ENCODE measurements at places on chromosomes 3 and 15.

- peak; percentile 49 for DNase-seq
Measured at GRCh38 chr15:77622934-77623754, 9.6 kb downstream of the LINGO1 start.

DNA sequence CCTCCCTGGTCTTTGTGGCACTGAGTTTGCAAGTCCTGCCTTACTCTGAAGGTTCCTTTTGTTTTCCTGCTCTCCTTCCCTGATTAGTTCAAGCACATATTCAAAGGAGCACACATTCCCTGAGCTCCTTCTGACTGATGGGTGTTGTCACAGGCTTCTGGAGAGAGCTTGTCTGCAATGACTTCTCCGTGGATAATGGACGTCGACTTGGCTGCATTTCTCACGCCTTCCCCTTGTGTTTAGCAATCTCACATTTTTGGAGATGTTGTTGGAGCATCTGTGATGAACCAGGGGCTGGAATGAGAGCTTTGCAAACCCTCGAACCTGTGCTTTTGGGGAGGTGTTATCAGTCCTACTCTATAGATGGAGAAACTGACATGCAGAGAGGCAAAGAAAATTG is 375.4 kb upstream of the PROK2 start:
- DNase-seq: no peak

- no peak for DNase-seq
Measured at GRCh38 chr3:5112043-5112442, 10.0 kb upstream of the ARL8B start.

DNA sequence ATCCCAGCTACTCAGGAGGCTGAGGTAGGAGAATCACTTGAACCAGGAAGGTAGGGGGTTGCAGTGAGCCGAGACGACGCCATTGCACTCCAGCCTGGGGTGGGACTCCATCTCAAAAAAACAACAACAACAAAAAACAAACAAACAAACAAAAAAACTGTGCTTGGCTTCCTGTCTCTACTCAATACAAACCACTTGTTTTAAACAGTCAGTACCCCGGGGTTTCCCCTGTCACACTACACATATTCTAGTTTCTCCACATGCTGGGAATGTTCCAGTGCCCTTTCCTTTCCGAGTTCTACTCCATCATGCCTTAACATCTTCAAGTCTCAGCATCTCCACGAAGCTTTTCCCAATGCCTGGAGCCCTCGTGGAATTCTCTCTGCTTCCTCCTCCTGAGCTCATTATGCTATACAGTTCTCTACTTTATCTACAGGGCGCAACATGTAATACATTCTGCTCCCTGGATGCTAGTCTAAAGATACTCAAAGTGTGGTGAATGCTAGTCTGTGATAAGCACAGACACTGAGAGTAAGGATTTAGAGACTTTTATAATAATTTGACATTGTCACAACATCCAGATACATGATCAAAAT is 7.8 kb downstream of the EMC3 start:
- no peak for DNase-seq

DNA sequence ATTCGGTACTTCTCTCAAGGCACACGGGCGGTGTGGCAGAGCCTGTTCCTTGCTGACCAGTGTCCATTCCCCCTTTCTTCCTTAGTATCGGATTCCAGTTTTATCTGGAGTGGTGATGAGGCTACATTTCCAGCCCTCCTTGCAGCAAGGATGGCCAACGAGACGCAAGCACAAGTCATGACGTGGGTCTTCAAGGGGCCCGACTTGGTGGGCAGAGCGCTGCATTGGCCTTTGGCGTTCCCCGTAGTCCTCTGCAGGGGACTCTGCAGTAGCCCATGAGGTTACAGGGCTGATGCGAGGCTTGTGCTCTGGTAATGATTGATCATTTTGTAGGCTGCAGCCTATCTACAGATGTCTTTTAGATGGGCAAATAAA is 194.5 kb downstream of the OPA1 start:
- DNase-seq: no peak

DNA sequence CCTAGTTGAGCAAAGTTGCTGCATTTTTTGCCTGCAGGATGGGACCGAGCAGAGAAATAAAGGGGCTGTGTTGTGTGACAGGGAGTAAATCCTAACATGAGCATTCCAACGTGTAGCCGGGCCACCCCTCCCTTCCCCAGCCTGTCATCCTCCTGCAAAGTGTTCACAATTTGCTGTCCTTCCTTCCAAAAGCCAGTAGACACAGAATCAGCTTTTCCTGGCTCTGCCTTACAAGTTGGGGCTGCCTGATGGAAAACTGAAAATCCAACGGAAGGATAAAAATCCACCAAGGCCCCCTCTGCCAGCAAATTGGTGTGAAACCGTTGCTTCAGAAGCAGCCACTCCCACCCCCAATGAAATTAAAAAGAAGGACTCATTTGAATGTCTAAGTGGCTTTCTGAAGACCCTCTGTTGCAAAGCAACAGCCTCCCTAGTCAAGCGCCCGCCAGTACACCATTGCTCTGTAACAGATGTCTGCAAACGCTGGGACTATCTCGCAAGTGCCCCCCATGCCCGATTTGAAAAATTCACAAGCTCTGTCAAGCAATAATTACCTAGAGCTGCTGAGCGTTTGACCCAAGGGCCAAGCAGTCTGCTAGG is 665 bp downstream of the FRMD4B start:
- no peak for DNase-seq

GRCh38 chr3:72636969-72637597 is 211.2 kb downstream of the SHQ1 start:
- DNase-seq: no peak

DNA sequence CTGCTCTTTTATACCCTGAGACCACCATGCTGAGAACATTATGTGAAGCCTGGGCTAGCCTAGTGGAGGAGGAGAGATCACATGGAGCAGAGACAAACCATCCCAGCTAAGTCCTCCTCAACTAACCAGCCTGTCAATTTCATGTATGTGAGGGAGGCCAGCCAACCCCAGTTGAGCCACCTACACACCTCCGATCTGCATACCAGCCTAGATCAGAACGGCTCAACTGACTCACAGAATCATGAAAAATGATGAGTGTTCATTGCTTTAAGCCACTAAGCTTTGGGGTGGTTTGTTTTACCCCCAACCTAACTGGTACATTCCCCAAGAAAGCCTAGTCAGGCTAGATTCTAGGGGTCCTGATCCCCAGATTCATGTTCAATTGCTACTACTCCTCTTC is 19.4 kb upstream of the CA12 start:
- DNase-seq: no peak

GRCh38 chr3:4533489-4534443 is 40.6 kb downstream of the ITPR1 start:
- no peak for DNase-seq

DNA sequence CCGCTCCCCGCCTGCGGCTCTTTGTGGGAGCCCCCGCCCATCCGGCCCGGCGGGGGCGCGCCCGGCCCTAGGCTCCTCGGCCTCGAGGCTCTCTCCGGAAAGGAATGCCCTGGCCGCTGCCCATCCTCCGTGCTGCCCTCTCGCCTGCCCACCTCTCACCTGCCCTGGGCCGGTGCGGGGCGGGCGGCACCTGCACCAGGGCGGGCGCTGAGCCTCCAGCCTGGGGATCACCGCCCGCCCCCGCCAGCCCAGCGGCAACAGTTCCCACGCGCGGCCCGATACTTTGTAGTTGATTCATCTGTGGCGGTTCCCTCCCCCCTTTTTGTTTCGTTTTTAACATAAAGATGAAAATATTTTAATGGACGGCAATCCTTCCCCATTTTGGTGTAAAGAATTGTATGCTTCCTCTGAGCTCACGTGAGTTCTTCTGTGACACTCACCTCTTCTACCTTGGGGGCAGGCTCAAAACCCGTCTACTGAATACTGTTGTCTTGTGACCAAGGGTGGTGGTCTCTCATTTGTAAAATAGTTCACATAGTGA is 1.9 kb downstream of the KLF13 start:
- peak; percentile 72 for DNase-seq

GRCh38 chr3:179948740-179949139 is 88.0 kb downstream of the PEX5L start:
- no peak for DNase-seq

DNA sequence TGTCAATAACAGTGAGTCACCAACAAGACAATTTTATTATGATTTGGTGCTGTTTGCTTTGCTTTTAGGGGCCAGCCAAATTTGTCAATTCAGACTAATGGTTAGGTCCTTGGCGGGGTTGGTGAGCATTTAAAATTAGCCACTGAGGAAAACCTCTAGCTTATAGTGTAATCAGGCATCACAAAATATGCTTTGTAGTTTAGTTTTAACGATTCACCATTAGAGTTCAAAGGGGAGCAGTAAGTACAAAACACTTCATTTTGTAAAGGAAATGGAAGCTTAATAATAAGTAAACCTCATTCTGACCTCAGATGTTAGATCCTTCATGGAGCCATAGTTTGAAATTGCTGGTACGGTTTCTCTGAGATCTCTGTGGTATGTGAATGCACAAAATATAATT is 218.4 kb upstream of the GOLIM4 start:
- DNase-seq: no peak

DNA sequence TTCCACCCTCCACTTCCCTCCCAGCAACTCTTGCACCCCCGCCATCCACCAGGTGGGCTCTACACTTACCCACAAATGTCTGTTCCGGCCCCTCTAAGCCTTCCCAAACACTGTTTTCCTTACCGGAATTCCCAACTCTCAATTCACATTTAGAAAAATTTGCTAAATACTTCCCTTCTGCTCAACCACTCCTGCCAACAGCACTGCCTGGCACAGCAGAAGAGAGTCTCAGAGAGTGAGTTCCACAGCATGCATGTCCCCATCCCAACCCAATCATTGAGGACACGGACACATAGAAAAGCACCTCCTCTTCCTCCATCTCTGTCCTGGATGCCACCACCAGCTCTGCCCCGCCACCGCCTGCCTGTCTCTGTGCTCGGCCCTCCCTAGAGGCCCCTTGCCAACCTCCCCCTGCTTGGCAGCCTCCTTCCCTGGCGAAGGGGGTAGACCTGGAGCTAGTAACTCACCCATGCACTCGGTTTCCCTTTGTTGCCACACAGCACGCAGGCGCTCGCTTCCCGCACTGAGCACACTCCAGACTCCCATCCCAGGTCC is 66.2 kb upstream of the SLC6A1 start:
- no peak for DNase-seq

DNA sequence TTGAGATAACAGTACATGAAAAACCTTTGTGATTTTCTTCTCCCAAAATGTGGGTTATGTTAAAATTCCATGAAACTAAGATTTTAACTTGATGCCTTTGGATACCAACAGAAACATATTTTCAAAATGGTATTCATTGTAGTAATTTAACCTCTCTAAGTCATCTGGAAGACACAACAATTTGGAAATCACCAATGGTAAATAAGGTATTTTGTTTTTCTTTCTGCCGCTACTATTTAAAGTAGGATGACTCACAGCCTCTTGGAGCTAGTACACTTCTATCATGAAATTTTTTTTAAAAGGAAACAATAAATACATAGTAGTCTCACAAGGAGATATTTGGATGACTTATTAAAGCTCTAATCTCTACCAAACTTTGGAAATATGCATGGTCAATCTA is 291.6 kb upstream of the VEPH1 start:
- DNase-seq: no peak

DNA sequence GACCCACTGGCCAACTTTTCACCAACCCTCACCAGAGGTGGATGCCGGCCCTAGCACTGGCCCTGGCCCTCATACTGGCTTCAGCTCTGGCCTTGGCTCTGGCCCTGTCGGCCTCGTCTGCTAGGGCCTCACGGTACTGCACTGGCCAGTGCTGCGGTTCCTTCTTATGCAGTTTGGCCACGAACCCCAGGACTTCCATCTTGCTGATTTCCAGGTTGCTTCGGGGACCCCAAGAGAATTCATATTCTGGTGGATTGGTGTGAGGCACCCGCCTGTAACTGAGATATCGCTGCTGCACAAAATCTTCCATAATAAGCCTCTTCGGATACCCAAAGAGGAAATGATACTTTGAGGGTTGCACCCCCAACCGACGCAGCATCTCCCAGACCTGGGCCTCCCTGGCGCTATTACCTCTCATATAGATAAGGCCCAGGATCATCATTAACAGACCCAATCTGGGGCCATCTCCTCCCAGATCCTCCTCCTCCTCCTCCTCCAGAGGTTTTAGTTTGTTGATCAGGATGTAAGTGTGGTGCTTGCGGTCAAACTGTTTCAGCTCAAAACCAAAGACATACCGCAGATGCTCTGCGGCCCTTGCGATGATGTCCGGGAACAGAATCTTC is 883 bp downstream of the MAGEF1 start:
- no peak for DNase-seq

- no peak for DNase-seq
Measured at GRCh38 chr3:182122779-182123178, 411.1 kb downstream of the SOX2 start.

DNA sequence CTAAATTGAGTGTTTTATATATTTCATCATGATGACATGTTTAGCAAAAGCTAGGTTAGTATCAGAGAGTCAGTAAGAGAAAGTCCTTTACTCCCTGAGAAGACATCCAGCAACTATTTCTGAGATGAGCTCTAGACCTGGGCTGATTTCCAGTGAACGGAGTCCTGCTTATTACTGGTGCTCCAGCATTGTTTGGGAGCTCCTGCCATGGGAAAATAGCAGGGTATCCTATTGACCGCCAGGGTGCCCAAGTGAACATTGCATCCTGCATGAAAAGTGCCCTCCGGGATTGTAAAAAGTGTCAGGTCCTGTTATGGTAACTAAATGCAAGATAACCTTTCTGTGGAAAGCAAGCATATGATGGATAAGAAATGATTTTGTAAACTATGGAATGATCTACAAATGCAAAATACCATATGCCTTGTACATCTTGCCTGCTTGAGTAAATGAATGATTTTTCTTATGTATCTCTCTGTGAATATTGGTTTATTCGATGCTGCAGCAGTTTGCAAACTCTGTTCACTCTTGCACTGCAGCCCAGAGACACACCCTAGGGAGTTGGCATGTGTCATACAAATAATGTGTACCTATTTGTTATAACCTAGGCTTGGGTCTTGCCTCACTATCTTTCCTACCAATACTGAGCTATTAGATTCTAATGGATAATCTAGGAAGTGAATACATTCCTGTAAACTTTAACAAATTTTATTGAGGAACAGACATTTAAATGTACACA is 96.7 kb downstream of the IL5RA start:
- DNase-seq: no peak

GRCh38 chr15:96404560-96404959 is 74.1 kb downstream of the NR2F2 start:
- DNase-seq: no peak

DNA sequence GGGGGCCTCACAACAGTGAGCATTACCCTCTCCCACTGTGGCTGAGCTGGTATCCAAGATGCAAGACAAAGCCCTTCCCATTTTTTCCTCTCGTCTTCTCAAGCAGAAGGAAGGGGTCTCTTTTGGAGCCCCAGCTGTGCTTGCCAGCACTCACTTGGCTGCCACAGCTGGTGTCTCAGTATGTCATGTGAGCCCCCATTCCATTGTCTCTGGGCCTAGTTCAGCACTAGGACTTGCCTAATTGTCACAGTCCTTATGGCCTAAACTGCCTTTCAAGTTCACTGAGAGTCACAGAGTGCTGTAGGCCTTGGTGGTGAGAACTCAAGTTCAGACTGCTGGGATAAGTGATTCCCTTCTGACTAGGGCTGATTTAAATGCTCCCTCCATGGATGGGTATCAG is 89.8 kb downstream of the ARHGEF26 start:
- no peak for DNase-seq

- no peak for DNase-seq
Measured at GRCh38 chr3:56115199-56115598, 353.1 kb downstream of the ERC2 start.

- DNase-seq: peak; percentile 28
Measured at GRCh38 chr15:65332391-65333147, 28.1 kb downstream of the RNU5B-1 start.
